Umbilical cord (tissue), 2 donors: ENCODE measurements at places on chromosomes 3 and 15.
A peak's percentile ranks its signal among the peaks of the same experiment; 100 is the strongest.

GRCh38 chr3:4845882-4846281 lies 133.4 kb upstream of the BHLHE40 start:
- no peak for DNase-seq

DNA sequence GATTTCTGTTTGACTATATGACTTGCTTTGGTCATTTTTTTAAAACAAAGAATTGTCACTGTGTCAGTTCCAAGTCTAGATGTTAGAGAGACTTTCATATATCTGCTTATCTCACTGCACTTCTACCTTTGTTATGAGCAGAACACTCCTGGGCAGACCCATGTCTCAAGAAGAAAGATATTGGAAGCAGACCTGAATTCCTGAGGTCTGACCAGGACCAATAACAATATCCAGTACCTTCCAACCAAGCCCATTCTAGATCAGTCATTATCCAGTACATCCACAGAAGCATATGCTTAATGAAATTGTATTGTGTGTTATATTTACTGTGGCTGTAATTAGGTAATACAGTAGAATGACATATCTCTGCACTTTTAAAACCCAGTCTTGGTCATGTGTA lies 811.3 kb upstream of the GBE1 start:
- DNase-seq: no peak

GRCh38 chr15:40471105-40471807 lies 472 bp downstream of the CHST14 start:
- DNase-seq: peak; percentile 62

- DNase-seq: no peak
Measured at GRCh38 chr3:52469001-52469400, 13.6 kb downstream of the NISCH start.

GRCh38 chr3:129531699-129532098 lies 3.3 kb downstream of the RHO start:
- no peak for DNase-seq

GRCh38 chr3:171559586-171559985 lies 99.4 kb upstream of the TNIK start:
- peak; percentile 44 for DNase-seq

- DNase-seq: no peak
Measured at GRCh38 chr15:67559158-67559557, 16.7 kb downstream of the MAP2K5 start.

- DNase-seq: peak; percentile 38
Measured at GRCh38 chr3:69370156-69370883, 15.6 kb downstream of the FRMD4B start.

DNA sequence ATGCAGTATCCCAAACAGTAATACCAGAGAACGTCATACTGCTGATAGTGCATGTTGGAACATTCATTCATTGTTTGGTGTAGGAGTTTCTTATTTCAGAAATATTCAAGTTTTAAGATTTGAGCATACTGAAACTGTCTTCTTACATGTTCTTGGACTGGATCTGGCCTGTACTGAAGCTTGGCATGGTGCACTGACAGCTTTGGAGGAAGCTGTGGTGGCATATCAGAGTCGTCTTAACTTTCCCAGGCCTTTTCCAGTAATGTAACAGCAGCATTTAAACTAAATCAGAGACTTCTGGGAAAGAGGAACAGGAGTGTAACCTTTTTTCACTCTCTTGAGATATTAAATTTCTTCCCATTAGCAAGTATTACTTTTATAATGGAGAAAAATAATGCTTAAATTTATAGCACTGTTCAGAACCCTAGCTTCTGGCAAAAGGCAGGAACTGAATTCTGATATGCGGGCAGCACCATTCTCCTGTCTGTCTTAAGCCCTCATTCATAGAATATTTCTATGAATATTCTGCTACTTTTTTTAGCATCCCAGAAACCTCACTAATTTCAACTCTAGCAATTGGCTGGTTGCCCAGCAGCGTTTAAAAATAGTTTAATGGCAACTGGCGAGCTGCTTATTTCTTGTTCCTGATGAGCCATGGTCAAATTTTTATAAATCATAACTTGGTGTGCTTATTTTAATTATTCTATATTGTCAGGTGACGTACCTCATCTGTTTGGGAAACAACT lies 31.1 kb downstream of the DNAJC13 start:
- peak; percentile 72 for DNase-seq

DNA sequence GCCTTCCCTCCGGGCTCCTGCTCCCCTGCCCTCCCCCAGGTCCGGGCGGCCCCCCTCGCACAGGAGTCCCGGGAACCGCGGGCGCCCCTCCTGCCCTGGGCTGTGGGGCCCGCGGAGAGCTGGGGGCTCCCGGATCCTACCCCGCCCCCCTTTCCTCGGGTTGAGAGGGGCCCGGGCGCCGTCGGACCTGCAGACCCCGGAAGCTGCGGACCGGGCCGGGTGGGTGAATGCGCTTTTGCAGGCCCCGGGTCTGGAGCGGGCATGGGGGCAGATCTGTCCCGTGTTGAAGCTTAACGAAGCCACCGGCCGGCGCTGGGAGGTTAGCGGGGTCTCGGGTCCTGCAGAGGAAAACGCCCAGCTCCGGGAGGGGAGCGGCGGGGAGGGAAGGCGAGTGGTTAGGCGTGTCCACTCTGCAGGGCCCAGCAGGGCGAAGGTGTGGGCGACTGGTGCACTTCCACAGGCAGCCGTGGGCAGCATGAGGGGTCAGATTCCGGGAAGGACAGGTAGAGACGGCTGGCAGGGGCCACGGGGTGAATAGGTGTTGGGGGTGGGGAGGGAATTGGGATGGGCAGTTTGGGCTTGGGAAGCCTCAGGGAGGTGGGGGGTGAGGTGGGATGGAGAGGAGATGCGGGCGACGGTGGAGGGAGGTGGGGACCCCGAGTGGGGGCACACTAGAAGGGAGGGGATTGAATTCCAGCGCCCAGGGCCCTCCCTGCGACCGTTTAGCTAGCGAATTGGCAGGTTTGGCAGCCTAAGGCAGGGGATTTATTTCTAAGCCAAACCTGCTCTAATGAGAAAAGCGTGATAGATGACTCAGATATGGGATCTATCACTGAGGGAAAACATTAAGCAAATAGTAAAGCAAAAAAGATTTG lies 635 bp downstream of the CD276 start:
- peak; percentile 40 for DNase-seq

GRCh38 chr3:132016061-132017041 lies 18.5 kb downstream of the CPNE4 start:
- DNase-seq: no peak

- DNase-seq: no peak
Measured at GRCh38 chr3:16808393-16809107, 76.2 kb upstream of the PLCL2 start.

DNA sequence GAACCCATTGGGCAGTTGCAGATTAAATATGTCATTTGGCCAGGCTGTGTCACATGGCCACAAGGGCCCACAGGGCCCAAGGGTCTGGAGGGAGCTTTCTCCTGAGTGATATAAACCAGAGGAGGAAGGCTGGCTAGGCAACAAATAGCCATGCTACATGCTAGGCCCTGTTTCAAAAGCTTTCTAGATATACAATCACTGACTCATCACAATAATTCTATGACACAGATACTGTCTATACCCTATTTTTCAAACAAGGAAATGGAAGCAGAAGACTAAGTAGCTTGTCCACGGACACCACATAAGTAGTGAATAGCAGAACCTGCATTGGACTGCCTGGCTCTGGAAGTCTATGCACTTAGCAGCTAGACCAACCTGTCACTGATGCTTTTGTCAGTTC lies 625.4 kb downstream of the NTRK3 start:
- DNase-seq: no peak

DNA sequence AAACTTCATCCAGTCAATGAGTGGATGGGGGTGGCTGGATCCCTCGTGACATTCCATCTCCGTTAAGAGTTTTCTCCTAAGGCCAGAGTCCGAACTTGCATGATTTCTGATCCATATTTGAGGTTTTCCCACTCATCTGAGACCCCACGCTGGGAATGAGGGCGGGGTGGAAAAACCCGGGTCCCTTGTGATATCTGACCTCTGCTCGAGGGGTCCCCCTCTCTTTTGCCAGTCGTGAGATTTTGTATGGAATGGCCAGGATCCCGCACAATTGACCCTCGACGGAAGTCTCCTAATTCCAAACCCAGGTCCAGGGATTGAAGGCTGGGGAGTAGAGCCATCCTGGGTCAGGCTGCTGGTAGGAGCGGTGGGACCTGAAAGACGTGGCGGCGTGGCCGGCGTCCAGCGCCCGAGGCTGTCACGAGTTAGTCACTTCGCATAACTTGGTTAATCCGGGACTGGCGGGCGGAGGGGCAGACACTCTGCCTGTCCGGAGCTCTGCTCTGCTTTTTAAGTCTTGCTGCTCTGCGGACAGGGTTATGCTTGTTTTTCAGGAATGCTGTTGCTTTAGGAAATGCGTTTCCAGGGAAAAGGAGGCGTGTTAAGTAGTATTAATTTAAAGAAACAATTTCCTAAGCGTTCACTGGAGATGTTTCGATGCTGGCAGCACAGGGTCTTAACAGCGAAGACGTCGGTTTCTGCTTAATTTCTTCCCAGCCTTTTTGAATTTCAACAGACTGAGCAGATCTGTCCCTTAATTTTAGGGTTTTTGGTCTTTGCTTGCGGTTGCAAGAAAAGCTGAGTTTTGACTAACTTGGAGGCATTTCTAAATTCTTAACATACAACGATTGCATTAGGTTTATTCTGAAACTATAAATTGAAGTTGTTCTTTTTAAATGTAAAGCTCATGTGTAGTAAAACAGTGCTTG lies 69.7 kb upstream of the LRRFIP2 start:
- peak; percentile 75 for DNase-seq

- no peak for DNase-seq
Measured at GRCh38 chr15:64216730-64217428, 54.1 kb upstream of the PPIB start.

- no peak for DNase-seq
Measured at GRCh38 chr3:114902691-114903101, 244.4 kb downstream of the ZBTB20 start.

- no peak for DNase-seq
Measured at GRCh38 chr3:113663324-113663750, 33.1 kb downstream of the USF3 start.

DNA sequence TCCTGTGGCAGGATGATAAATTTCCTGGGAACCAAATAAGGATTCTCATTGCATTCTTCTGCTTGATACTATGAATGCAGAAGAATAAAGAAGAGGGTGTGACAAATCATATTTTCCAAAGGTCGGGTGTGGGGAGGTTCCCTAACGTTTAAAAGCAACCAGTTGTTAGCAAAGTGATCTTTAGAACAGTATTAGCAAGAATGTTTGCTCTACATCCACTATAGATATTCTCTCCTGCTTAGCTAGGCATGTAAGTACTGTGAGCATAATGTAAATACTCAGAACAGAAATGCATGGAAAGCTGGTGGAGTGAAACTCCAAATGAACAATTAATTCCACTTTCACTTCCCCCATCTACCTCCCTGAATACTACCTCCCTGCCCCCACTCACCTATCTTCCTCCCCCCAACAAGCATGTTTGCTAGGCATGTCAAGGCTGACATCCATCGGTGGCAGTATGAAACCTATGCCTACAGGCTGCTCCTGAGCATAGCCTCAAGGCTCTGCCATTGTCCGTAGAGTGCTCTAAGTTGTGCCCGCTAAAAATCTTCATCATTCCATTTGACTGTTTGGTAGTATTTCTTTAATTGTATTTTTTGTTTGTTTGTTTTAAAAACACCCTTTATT lies 329.7 kb downstream of the TIGIT start:
- DNase-seq: no peak

- DNase-seq: peak; percentile 10
Measured at GRCh38 chr3:32229565-32229964, 8.9 kb upstream of the CMTM8 start.

GRCh38 chr15:83364501-83364900 lies 80.0 kb upstream of the BNC1 start:
- no peak for DNase-seq

DNA sequence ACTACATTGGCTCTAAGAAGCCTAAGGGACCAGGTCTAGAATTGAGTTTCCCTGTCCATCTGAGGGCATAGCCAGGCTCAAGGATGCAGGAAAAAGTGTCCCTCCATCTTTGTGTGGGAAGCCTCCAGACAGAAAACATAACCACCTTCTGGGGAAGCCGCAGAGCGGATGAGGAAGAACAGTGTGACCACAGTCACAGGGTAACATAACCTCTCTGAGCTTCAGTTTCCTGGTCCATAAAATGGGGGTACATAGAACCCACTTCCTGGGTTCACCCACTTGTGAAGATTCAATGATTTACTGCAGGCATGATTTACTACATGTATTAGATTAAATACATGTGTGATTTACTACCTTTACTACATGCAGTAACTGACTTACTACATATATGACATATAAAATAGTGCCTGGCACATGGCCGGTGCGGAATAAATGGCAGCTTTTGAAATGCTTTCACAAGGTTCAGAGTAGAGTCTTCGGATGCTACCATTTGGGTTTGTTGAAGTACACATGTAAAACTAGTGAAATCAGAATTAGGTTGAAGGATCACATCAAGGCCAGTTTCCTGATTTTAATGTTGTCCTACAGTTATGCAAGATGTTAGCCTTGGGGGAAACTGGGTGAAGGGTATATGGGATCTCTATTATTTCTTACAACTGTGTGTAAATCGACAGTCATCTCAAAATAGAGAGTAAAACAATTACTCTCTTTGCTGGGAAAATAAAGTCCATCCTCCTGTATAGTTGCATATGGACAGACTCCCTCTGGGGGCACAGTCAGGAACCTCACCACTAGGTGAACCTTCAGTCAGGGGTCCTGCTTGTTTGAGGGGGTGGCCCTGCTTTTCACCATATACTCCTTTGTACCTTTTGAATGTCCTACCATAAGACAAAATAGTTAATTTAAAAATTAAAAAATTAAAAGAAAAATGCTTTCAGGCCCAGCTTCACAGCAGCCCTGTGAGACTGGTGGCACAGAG lies 86.0 kb downstream of the SEMA5B start:
- no peak for DNase-seq

DNA sequence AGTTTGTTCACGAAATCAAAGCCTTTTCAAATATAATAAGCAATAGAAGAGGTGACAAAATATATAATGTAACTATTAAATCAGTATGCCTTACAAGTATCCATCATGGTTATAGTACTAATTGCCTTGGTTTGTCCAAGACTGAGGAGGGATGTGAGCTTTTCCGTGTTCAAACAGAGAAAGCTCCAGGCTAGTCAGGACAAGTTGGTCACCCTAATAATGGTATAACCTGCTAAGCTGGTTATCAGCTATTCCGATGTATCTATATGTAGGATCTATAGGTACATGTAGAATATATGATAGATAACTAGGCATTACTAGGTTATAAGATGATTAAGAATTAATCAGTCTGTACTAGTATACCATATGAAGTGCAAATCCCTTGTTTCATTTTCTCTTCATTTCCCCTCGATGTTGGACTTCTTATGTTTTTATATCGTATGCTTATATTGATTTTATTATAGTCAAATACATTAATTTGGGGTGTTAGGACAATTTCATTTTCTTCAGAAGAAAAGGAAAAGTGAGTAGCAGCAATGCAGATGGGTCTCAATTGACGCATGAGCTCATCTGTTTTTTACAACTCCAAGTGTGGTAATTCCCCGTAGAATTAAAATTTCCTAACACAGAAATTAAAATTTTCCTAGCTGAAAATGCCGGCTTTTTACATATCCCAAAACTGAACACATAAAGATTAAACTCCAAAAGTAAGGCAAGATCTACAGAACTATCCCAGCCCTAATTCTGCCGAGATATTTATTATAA lies 419.1 kb downstream of the TIGIT start:
- DNase-seq: no peak

- DNase-seq: no peak
Measured at GRCh38 chr15:65370885-65371284, 6.9 kb downstream of the IGDCC3 start.
